ENCODE measurements at places on chromosomes 6 and 20.

DNA sequence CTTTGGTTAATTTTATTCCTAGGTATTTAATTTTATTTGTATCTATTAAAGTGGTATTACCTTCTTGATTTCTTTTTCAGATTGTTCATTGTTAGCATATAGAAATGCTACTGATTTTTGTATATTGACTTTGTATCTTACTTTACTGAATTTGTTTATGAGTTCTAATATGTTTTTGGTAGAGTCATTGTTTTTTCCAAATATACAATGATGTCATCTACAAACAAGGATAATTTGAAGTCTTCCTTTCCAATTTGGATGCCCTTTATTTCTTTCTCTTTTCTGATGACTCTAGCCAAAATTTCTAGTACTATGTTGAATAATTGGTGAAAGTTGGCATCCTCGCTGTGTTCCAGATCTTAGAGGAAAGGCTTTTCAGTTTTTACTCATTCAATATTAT lies 43.0 kb upstream of the HMGCLL1 start:
- no peak for DNase-seq

GRCh38 chr20:62945771-62946339 lies 6.7 kb upstream of the SLC17A9 start:
- no peak for DNase-seq

- DNase-seq = no peak
Measured at GRCh38 chr6:105209950-105210706, 30.3 kb upstream of the POPDC3 start.

DNA sequence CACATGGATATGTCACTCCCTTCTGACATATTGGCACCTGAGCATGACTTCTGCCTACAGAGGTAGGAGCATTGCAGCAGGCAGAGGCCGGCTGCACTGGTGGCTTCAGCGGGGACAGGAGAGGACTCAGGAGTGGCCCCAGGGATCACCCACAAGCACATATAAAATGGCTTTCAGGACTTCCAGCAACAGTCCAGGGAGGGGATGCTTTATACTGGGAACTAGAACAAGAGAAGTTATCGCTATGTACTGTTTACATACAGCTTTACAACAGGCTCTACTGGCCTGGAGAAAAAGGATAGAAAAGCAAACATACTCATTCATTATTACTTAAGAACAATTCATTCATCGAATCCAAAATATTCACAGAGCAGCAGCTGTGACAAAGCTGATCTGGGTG lies 337.8 kb downstream of the THBS2 start:
- DNase-seq = no peak

DNA sequence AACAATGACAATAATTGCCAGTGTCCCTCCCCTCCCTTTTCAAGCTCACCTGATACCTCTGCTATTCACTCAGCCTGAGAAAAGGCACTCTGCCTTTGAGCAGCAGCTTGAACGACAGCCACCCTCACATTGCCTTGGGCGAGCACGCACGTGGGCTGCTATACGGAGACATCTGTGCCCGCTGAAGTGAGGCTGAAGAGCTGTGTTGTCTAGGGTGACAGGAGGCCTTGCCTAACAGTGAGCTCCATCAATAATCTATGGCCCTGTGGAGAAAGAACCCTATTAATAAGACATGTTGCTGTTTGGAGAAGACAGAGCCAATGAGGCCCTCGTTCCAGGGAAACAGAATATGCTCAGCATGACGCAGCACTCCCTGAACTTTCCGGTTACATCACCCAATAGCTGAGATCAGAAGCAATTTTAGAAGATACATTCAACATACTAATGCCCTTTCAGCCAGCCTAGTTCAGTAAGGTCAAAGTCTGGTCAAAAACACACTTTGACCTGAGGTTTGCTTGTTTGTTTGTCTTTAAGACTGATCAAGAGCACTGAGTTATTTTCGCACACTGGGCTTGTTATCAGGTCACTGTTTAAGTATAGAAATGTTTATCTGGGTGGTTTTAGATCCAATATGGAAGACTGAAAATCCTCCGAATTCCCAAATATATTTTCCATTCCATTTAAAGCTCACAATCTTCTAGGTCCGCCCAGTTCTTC lies 30.6 kb downstream of the RBM24 start:
- no peak for DNase-seq

- DNase-seq = no peak
Measured at GRCh38 chr6:139686308-139686707, 311.9 kb upstream of the CITED2 start.

DNA sequence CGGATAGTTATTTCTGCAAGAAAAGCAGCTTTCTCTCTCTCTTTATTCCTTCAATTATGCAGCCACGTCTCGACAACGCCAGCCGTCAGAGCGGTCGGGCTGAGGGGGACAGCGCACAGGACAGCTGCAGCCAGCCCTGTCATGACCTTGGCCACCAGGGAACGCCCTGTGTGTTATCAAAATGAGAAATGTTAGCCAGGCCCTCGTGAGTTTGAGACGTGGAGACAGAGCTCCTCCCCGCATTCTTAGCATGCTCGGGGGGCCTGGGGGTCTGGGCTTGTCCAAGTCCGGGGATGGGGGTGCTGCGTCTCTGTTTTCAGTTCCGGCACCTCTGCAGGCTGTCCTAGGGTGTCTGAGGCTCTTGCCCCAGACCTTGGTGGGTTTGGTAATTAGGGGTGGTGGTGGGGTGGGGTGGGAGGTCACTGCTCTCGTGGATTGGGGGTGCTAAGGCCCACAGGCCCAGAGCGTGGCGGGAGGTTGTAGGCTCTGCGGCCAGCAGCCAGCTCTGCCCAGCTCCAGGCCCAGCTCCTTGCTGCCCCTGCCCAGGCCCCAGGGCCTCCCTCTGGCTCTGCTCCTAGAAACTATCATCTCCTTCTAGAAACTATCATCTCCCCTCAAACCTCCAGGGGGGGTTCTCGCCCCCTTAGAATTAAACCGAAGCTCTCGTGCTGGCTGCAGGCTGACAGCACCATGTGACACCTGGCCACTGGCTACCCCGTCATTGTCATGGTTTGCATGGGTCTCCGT lies 54.3 kb upstream of the GATA5 start:
- no peak for DNase-seq

GRCh38 chr20:14062786-14063185 lies 67.5 kb downstream of the MACROD2 start:
- no peak for DNase-seq

DNA sequence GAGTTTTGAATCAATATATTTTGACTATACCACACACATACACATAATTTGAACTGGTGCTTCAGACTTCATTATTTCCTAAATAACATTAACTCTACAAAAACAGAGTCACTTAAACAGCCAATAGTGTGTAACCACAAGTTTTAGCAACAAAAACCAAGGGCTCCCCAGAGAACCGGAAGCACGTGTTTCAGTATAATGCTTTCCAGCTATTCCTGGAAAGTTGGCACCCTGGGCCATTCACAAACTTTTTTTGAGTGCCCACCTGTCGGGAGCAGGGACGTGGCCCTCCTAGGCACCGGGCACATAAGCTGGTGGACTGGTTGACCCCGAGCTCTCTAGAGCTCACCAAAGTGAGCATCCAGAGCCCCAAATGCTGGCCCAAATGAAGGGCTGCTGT lies 1.9 kb upstream of the SLC35D3 start:
- no peak for DNase-seq

DNA sequence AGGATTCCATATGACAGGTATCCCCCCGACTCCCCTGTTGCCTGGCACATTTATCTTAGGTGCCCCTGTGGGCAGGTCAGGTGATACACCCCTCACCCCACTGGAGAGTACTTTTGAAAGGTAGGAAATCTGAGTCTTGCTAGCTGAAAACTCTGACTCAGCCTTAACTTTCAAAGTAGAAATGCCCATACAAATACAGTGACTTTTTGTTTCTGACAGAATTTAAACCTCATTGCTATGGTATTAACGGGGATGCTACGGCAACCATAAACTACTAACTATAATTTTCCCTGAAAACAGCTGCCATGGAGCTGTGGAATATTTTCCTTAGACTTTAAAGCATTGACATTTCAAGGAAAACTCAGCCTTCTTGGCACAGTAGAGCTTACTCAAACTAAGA lies 536.0 kb downstream of the RFPL4B start:
- no peak for DNase-seq

DNA sequence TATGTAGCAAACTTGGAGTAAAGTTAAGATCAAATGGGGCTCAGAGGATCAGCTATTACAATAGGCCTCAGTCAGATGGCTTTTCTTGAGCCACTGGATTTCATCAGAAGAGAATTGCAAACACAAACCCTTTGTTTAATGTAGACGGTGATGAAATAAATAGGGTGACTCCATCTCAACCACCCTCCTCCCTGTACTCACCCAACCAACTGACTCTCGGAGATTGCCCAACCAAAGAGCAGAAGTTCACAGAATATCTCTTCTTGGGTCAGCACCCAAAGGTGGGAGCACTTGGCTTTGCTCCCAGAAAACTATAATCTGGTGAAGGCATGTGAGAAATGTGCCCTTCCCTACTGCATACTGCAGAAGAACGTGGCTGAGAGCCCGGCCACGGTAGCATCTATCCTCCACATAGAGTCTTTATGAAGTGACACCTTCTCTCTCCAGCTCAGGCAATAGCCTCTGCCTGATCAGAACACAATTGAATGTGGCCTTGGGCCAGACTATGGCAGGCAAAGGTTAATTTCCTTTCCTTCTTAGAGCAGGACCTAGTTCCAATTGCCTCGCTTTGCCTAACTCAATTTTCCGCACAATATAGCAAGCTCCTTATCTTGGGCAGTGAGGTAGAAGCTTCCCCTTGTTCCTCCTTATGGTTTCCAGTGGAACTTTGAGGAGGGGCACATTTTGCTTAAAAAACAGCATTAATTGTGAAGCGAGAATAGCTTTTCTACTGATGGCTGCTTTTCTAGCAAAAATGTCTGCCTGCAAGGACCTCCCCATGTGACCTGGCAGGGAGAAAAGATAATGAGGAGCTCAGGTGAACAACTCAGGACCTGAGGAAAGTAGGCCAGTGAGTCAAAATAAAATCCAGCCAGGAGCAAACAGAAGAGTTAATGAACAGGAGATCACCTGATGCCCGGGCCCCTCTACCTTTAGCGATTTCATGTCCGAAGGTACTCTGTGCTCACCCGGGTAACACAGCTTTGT lies 79.4 kb downstream of the GFOD1 start:
- no peak for DNase-seq

GRCh38 chr20:52799130-52799529 lies 173.0 kb upstream of the TSHZ2 start:
- no peak for DNase-seq

- no peak for DNase-seq
Measured at GRCh38 chr6:157606516-157606915, 216.5 kb upstream of the SNX9 start.
